ENCODE measurements at places on chromosomes 2 and 18.

- DNase-seq, result no peak
These were observed 2.3 kb upstream of the KIF1A start for GRCh38 chr2:240822280-240822847.

- DNase-seq, result no peak
These were observed 20.4 kb downstream of the TSHZ1 start for GRCh38 chr18:75231053-75231406.

GRCh38 chr18:31129398-31130115 is 27.3 kb upstream of the DSC2 start:
- no peak for DNase-seq

- no peak for DNase-seq
These were observed 457.8 kb upstream of the MEX3C start for GRCh38 chr18:51655327-51655698.

- no peak for DNase-seq
These were observed 18.5 kb upstream of the SERPINB12 start for GRCh38 chr18:63523660-63524059.

DNA sequence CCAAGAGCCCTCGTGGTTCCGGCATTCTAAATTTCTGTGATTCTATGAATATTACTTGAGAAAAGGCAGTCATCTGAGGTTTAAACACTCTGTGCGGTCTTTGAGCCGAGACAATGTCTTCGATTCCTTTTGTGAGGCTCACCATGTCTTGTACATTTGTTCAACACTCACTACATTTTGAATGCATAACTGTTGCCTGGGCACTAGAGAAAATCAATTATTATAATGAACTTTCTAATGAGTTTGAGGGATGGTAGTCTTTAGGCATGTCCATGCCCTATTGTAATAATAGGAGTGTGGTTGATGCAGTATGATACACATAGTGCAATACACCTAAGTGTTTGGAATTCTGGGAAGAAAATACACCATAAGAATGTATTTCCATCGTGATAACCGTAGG is 703.4 kb downstream of the MBD2 start:
- DNase-seq, result no peak

DNA sequence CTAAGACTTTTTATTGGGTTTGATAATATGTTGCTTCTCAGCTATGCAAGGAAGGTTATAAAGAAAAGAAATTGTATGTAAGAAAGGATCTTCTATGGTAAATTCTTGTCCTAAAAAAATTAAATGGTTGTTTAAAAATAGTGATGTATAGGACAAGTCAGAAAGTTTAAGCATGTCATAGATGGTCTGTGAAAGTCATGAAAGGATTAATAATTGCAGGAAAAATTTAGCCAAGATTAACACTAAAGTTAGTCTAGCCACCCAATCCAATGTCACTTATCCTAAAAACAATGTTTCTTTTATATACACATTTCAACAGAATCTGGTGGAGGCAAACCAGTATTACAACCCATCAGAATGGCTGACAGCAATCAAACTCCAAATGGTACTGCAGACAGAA is 1046.7 kb upstream of the SLC39A10 start:
- DNase-seq, result no peak

DNA sequence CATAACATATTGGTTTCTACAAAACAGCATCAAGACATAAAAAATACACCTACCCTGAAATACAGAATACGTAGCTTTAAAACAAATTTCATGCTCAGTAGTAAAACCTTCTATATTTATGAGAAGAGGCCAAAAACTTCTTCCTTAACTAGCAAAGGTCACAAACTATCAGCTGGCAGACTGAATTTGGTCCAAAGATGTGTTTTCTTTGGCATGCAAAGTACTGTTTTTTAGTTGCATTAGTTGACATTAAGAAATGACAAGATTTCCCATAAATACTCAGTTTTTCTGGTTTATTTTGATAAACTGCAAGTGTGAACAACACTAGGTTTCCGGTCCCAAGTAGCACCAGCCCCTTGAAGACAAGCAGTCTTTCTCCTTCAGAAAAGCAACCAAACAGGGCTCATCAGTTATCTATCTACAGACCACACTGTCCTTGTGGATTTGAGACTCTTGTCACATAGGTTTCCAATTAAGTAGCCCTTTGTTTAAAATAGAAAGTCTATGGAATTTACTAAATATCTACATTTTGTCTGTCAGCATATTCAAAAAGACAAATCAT is 35.6 kb downstream of the SLC25A12 start:
- no peak for DNase-seq

- DNase-seq, result no peak
These were observed 150.2 kb upstream of the ZEB2 start for GRCh38 chr2:144670080-144670479.

DNA sequence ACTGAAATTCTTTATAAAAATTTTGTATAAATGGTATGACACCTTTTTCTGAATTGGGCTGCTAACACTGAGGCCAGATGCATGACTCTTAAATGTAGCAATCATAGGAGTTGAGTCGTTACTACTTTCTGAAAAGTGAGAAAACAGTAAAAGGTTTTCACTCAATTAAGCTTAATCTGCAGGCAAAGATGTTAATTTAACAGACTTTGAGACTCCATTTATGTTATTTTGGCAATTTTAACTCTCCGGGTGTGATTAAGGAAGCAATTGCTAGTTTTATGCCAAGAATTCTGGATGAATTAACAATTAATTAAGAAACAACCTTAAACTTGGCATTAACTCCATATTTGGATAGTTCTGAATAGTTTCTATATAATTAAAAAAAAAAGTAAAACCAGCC is 104.3 kb downstream of the AGPS start:
- DNase-seq, result no peak

DNA sequence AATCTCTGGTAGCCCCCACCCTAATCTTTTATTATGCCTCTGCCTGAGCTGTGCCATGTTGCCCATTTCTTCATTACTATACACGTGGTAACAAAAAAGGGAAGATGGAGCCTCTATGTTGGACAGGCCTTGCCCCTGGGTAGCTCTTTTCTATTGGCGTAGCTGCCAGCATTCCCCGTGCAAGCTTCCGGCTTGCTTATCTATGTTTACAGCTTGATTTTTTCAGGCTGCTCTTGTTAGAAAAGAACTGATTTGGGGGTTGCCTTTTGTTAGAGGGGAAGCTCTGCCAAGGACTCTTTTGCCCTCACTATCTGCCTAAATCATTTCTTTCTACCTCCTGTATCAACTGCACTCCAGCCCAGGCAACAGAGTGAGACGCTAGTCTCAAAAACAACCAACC is 45.5 kb upstream of the ZSWIM2 start:
- DNase-seq, result no peak
